ENCODE measurements at places on chromosomes 2 and 18.

DNA sequence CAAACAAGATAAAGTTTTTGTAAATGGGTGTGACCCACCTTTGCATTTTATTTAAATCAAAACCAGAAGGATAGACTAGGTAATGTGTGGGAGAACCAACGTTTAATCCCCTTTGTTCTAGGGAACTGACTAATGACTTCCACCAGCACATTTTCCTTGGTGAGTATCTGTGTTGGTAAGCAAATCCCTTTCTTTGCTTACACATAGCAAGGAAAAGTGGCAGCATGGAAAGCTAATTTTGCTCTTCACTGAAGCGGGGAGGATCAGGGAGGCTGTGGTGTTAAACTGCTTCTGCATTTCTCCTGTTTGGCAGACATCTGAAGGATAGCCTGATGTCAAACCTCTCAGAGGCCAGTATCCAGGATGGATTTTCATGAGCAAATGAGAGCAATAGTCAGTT is 331.1 kb downstream of the PTPRM start:
- DNase-seq = no peak

DNA sequence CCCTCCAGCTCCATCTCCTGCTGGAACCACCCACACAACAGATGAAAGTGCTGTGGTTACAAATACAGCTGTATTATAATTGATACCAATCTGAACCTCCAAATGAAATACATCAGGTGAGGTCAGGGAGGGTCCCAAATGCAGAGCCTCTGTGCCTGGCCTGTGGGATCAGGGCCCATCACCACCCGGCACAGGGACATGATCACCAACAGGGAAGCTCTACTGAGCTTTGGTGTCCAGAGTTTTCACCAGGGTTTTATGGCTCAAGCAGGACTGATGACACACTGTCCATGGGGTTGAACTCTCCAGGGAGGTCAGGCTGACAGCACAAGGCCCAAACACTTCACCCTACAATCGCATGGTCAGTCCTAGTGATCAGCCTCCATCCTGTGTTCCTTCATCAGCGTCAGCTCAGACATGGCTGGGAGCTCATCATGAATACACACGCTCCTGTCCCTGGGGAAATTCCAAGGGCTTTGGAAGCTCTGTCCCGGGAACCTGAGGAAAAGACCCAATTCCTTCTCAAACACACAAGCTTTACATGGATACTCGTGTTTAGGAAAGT is 3.9 kb upstream of the PXDN start:
- DNase-seq = no peak

DNA sequence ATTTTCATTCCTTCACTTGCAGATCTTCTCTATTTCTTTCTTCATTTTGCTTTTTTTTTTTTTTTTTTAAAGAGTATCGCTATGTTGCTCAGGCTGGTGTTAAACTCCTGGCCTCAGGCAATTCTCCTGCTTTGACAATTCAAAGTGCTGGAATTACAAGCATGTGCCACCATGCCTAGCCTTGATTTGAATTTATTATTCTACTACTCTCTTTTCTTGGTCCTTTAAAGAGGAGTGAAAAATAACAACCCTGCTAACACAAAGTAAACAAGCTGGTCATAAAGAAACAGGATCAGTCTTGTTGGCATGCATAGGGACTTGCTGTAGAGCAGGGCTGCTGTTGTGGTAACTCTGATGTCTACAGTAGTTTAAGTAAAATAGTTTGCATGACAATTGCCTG is 1615.3 kb upstream of the ZEB2 start:
- DNase-seq = no peak

DNA sequence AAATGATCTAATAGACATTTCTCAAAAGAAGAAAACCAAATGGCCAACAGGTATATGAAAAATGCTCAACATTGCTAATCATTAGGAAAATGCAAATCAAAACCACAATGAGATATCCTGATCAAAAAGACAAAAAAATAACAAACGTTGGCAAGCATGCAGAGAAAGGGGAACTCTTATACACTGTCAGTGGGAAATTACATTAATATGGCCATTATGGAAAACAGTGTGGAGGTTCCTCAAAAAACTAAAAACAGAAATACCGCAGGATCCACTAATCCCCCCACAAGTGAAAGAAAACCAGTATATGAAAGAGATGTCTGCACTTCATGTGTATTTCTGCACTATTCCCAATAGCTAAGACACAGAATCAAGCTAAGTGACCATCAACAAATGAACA is 57.7 kb upstream of the CTIF start:
- DNase-seq = no peak

DNA sequence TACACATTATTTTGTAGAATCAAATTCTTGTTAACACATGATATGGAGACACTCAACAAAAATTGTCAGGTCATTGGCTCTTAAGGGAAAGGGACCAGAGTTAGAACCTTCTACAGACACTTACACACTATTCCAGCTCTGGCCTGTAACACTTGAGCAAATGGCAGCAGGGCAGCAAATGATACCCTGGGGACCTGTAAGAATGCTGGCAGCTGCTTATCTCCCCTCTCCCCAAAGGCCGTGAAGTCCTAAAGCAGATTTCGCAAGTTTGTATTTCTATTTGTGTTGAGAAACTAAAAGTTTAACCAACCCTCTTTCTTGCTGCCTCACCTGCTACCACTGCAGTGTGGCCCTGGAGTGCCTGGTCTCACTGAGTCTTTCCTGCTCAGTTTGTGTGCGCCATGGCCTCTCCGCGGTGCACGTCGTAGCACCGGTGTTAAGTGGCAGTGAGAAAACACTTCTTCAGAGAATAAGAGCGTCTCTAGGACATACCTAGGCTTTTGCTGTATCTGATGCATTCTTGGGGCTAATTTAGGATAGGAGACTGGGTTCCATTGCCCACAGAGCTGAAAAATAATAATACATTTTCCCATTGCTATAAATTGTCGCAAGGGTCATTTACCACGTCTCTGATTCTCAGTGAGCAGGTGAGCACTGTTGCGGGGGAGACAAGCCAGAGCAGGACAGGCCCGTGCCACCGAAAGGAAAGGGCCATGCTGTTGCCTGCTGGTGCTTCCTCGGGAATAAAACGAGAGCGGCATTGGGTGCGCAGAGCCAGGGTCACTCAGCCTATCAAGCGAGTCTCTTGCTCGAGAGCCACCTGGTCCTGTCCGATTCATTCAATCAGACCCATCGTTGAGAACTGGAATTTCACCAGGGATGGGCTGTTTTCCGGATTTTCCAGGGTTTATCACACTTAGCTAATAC is 204.9 kb downstream of the PTGR3 start:
- DNase-seq = no peak

DNA sequence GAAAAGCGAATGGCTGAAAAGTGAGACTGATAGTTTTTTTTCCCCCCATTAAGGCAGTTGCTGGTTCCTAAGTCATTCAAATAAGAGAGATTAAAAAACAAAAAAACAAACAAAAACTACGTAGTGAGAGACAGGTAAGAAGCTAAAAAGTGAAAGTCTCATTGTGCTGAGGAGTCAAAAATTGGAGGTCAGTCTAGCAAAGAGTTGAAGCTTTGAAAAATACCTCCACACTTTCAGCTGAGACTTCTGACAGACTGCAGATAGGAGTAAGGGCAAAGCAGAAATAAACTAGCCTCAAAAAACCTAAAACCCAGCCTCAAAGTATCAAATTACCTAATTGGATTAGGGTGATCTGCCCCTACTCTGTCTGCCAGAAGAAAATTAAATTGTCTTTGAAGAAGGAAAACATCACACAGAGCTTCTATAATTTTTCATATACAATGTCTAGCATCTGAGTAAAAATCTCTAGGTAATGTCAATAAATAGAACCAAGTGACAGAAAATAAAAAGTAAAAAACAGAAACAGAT is 10.9 kb upstream of the EIF2AK3 start:
- DNase-seq = no peak
